NCI-H1436 (cell line): ENCODE measurements at places on chromosomes 3 and 15.

GRCh38 chr3:172341482-172342059 is 106.7 kb downstream of the GHSR start:
- DNase-seq = peak; percentile 80

GRCh38 chr3:99878005-99878404 is 60.3 kb downstream of the CMSS1 start:
- no peak for DNase-seq

- DNase-seq = no peak
Observed at GRCh38 chr3:47430606-47431005, 45.1 kb downstream of the SCAP start.

- DNase-seq = peak; percentile 15
Observed at GRCh38 chr15:47870956-47871625, 153.8 kb downstream of the SEMA6D start.

- DNase-seq = no peak
Observed at GRCh38 chr3:20083253-20083652, 43.0 kb downstream of the KAT2B start.

DNA sequence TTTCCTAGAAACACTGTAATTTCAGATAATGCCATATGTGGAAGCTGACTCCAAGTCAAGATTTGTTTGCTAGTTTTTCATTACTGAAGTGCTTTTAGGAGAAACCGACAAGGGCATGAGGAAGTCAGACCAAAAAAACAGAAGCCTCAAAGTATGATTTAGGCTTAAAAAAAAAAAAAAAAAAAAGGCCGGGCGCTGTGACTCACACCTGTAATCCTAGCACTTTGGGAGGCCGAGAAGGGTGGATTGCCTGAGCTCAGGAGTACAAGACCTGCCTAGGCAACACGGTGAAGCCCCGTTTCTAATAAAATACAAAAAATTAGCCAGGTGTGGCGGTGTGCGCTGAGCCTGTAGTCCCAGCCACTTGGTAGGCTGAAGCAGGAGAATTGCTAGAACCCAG is 11.6 kb downstream of the RPL15 start:
- DNase-seq = no peak

DNA sequence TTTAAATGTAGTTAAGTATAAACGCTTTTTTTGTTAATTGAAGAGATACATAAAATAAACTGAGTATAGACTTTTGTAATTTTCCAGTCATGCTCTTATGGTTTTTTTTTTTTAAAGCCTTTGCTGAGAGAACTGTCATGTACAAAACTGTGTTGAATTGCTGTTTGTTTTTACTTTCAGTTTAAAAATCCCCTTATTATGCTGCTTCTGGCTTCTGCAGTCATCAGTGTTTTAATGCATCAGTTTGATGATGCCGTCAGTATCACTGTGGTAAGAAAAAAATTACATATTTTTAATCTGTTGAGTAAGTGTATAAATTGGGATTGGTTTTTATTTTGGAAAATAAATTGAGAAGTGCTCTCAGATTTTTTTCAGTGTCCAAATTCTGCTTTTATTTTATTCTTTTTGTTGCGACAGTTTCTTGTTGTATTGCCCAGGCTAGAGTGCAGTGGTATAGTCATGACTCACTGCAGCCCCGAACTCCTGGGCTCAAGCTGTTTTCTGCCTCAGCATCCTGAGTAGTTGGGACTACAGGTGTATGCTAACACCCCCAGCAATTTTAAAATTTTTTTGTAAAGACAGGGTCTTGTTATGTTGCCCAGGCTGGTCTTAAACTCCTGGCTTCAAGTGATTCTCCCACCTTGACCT is 40.7 kb downstream of the ATP2C1 start:
- DNase-seq = no peak

GRCh38 chr15:46708226-46708625 is 1009.1 kb upstream of the SEMA6D start:
- no peak for DNase-seq

GRCh38 chr3:14274999-14275961 is 96.7 kb downstream of the LSM3 start:
- DNase-seq = peak; percentile 15

DNA sequence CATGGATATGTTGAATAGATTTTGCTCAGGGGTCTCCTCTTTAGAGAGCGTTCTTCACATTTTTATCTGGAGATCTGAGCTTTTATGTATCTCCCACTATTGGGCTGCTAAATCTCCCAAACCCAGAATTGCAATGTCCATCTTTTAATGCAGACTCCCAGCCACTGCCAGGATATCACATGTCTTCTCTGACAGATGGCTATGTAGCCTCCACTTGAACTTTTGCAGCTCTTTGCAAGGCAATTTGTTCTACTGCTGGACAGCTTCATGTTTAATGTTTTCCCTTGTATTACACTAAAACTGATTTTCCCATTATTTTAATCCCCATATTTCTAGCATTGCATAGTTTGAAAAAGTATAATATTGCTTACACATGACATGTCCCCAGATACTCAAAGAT is 177.2 kb downstream of the LPP start:
- no peak for DNase-seq

DNA sequence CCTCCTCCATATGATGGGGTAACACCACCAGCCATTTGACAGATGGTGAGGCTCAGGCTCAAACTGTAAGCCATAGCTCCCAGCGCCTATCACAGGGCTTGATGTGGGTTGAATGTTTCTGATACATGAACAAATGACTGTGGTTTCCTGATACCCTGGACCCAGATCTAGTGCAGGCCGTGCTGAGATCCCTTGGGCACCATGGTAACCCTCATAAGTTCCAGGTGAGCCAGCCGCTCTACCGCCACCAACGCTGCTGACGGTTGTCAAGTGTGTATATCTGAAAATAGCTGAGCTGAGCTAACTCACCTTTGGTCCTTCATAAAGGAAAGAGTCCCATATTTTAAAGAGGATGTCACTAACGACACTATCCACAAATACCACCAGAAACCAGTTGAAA is 74.5 kb downstream of the TBC1D2B start:
- DNase-seq = no peak

- no peak for DNase-seq
Observed at GRCh38 chr15:48402427-48403177, 71.4 kb downstream of the DUT start.

DNA sequence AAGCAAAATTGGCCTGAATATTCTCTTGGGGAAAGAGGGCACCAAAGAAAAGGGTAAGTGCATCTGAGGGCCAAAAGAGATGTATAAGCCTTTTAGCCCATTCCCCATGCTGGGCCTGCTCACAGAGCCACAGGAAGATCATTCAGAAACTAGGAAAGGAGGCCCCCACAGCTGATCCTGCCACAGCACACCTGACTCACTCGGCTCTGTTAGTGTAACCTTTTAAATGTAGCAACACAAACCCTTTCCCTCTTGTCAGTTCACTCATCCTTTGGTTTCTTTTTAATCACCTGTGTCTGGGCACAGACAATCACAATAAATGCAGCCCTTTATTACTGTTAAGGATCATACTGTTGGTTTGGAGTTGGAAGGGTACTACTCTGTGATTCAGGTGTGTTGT is 69.9 kb downstream of the PDCD6IP start:
- no peak for DNase-seq

DNA sequence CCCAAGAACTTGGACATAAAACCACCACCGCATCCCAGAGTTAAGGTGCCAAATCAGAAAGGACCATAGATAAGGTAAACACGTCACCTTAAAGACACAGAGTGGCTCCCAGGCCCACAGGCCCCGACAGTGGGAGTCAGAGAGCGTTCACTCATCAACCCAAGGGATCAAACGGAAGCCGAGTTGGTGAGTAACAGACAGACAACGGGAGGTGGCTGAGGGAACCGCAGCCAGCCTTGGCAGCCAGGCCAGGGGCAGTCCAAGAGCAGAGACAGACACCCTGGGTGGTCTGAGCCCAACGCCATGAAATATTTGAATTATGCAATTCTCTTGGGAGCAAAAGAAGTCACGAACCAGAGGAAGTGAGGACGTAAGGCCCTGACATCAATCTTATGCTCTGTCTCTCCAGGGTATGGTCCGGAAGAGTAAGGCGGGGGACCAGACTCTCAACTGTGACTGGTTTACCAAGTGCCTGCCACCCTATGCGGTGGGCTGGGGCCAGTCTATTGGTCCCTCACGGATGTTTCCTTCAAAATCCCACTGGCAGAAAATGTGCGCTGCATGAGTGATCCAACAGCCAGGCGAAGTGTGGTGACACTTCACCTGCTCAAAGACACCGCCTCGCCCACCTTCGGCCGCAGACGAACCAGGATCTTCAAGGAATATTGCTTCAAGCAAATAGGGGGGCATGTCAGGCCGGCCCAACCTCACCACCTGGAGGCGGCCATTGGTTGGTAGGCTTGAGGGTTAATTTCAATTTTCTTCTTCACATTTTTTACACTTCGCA is 34.3 kb downstream of the TMEM44 start:
- no peak for DNase-seq

GRCh38 chr3:42228796-42229195 is 37.2 kb downstream of the CCK start:
- no peak for DNase-seq

- no peak for DNase-seq
Observed at GRCh38 chr15:56327721-56328502, 37.3 kb upstream of the TEX9 start.

DNA sequence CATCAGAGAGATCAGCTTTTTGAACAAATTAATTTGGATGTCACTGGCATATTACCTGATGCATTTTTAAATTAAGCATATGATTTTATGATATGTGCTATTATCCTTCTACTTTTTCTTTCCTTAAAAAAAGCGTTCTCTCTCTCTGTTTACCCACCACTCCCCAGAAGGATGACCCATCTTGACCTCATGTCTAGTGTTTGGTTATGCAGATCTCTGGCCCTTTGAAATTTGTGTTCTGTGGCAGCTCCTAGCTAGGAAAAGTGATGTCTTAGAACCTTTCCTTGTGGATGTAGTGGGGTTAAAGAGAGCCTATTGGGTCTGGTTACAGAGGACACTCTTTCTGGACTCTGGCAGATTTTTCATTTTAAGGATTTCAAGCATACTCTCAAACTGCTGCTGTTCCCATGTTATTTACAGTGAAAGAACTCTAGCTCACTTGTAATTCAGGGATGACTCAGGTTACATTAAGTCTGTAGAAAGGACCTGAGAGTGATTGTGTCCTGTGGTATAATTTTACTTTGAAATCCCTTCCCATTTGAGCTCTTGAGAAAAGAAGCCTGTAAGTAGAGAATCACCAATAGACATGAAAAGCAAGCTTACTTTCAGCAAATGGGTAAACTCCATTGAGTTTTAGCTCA is 23.8 kb downstream of the ARHGEF26 start:
- no peak for DNase-seq

DNA sequence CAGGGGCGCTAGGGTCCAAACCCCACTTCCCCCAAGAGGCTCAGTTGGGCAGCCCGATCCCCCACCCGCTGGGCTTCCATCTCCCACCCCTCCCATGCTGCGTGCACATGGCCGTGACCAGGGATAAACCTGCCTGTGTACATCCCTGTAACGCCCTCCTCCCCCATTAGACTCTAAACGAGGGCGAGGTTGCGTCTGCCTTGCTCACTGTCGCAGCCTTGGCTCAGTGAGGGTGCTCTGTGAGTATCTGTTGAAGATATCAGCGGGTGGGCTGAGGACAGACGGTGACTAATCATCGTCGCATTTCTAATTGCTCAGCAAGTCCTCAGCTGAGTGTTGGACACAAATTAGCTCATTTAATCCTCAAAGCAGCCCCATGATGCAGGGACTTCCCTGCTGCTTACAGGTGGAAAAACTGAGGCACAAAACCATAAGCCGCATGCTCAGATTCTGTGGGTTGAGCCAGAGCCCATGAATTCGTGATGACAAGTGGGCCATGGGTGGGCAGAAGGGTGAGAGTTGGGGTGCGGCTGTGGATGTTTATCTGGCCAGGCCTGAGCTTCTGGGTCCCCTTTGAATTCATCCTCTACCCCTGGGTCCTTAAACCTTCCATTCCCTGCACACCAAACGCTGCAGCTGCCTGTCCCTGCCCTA is 26.0 kb downstream of the FBLN2 start:
- DNase-seq = no peak
